ENCODE measurements at places on chromosomes 4 and X. TPM values are rescaled to one million over a fixed set of nuclear protein-coding genes. Genes with fewer than 3 reads are reported as not detected.

Gene C4orf50
- total RNA-seq = not detected

Gene PAGE1
- not detected for total RNA-seq

Gene AKAP4
- total RNA-seq = not detected

Gene NXF2
- not detected for total RNA-seq

Gene TRIM61
- total RNA-seq = not detected

Gene GLUD2
- 0.42 TPM for total RNA-seq
